Stimulated activated CD8-positive, alpha-beta memory T cell treated with anti-CD3 and anti-CD28 coated beads, Interleukin-4, amount 100 ng/mL, for 1 hour (primary cell): ENCODE measurements at places on chromosomes 1 and 21.

DNA sequence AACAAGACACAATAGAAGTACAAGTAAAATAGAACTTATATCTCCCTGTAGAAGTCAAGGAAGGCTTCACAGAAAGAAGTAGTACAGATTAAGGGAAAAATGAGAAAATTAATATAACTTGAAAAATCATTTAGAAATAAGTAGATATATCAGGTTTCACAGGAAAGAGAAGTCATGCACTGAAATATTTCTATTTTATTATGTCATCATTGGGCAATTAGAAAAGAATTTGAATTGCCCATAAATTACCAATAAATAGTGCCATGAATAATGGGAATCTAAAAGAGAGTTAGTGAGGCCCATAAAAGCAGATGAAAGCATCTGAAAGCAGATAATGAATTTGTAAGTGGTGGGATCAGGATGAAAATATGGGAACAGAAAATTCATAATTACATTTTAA, 1597.8 kb downstream of the PLA2G4A start:
- no peak for DNase-seq

DNA sequence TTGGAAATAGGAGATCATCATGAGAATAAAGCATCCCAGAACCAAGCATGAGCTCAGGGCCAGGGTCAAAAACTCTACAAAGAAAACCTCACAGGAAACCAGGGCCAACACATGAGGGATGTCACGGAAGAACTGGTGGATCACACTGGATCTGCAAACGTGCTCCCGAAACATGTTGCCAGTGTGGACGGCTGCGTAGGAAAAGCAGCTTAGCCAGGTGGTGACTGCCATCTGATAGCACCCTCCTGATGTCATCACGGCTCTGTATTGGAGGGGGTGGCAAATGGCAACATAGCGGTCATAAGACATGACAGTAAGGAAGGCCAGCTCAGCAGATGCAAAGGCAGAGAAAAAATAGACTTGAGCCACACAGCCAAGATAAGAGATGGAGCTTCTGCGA, 20.9 kb downstream of the OR14I1 start:
- DNase-seq = no peak

- no peak for DNase-seq
Observed at GRCh38 chr21:36211660-36212512, 55.3 kb downstream of the DOP1B start.

DNA sequence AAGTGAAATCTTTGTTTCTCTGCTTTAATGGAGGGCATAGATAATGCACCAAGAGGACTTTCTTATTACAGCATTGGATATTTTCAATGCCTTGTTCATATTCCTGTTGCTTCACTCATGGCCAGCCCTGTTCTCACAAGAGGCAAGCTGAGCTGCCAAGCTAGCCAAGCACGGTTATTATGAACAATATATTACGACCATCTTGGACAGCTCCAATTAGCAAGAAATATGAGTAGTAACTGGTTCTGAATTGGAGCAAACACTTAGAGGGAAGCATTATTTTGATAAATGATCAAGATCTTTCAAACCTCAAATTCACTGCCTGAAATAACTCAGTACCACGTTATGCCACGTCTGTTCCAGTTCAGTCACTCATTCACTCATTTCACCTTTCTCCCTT, 159.8 kb downstream of the SETD4 start:
- no peak for DNase-seq

- DNase-seq = no peak
Observed at GRCh38 chr1:95278173-95279006, 44.4 kb downstream of the RWDD3 start.

DNA sequence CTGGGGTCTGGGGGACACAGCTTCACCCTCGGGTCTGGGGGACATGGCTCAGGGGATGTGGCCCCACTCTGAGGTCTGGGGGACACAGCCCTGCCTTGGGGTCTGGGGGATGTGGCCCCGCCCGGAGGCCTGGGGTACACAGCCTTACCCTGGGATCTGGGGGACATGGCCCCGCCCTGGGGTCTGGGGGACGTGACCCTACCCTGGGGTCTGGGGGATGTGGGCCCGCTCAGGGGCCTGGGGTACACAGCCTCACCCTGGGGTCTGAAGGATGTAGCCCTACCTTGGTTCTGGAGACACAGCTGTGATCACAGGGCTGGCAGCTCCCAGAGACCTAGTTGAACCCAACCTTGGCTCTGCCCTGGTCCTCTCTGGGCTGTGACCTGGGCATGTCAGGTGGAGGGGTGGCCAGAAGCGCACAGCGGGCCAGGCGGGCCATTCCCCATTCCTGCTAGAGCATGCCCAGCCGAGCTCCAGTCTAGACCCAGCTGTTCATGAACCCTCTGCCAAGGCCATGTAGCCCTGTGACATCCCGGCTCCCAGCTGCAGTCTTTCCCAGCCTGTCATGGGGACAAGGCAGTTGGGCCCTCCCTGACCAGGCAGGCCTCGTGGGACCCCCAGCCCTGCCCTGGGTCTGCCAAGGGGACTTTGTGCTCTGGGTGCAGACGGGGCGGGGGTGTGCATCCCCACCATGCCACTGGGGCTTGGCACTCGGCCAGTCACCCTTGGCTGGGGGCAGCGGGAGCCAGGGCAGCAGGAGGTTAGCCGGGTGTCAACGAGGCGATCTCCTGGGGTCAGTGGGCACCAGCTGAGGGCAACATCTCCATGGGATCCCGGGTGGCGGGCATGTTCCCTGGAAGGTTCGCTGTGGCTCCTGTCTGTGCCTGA, 43.9 kb downstream of the WNT9A start:
- no peak for DNase-seq

GRCh38 chr1:246587032-246587431, 20.8 kb downstream of the CNST start:
- no peak for DNase-seq

DNA sequence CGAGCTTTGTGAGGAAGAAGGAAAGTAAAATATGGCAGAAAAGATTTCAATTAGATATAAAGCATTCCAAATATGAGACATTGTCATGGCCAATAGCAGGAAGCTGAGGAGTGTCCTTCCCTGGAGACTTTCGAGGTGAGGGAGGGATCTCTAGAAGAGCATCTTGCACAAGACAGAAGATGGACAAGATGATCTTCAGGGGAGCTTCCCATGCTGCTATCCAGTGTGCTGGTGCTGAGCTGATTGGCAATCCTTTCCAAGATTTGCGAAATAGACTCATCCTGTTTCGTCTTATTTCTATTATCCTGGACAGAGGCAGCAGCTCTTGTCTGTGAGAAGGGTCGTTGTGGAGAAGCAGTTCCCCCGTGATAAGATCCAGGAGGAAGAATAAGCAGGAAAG, 342.0 kb upstream of the CAMK1G start:
- no peak for DNase-seq

DNA sequence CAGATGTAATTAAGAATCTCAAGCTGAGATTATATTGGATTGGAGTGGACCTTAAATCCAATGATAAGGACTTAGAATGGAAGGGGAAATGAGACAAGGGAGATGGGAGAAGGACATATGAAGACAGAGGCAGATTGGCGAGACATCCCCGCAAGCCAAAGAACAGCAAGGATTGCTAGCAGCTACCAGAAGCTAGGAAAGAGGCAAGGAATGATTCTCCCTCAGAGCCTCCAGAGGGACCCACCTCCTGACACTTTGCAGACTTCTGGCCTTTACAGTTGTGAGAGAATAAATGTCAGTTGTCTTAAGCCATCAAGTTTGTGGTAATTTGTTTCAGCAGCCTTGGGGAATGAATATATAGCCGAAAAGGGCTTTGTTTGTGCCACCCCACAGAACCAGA, 20.7 kb downstream of the METTL13 start:
- no peak for DNase-seq

GRCh38 chr1:244296447-244296846, 155.3 kb downstream of the ADSS2 start:
- DNase-seq = no peak

GRCh38 chr1:147341246-147341645, 98.8 kb downstream of the CHD1L start:
- no peak for DNase-seq

DNA sequence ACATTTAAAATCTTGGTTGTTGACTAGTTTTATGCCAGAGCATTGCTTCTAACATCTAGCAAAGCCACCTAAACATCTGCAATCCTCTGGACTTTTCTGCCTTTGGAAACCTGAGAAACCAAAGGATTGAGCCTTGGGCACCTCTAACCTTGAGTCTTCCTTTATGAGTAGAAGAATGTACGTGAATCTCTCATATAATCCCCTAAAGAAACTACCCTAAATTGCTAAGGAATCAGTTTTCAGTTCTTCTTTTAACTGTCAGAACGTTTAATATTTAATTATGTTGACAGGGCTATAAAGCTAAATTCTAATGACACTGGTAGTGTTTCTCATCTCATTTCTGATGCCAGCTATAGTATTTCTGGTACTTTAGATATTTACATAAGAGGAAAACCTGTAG, 997.3 kb downstream of the AMY1C start:
- DNase-seq = no peak

DNA sequence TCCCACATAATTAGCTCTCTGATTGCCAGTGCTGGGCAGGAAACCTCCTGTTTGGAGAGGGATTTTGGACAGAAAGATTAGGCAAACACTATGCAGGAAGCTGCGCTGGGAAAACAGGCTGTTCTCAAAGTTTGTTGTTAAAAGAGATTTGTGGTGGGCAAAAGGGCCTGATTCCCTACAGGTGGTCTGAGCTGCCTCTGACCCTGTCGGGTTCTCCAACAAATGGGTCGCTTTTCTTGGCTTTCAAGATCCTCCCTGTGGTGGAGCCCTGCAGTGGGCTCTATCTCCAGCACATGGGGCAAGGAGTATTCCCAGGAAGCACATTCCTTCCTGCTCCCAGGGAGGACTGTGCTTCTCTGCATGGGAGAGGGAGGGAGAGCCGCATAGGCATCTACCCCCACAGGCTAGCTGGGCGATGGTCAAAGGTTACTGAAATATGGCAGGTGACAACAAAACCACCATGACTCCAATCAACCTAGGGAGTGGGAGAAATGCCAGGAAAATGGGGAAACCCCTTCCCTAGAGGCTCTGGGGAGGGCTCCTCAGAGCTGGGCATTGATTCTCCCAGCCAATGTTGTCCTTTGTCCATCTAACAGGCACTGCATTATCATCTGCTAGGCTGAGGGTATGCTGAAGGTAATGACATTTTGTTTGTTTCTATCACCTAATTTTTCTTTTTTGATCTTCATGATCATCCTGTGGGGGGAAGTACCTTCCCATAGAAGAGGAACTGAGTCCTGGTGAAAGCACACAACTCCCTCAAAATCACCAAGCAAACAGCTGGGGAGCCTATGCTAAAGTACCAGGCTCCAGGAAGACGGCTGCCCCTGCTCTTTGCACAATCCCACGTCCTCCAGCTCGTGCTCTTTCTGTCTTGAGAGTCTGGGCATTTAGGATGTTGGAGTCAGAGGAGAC, 85.3 kb downstream of the PLXNA2 start:
- DNase-seq = no peak

DNA sequence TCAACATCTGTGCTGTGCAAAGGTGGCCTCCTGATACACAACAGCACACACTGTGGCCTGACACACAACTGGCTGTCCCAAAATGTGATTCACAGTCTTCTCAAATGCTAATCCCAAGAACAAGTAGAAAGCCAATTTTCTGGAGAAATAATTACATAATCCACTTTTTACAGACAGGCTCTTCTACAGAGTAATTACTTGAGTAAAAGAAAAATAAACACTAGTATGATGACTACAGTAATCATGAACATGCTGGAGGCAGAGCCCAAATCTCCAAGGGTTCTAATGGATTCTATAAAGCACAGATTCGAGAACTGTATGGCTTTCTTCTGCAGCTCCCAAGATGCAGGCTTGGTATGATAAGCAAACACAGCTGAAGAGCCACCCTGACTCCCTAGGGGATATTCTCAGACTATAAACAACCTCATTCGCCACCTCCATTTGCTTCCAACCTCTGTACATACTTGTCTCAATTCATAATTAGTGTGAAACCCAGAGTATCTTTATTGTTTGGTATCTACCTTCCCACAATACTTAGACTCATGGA, 81.9 kb downstream of the SIPA1L2 start:
- DNase-seq = no peak

- DNase-seq = no peak
Observed at GRCh38 chr1:59419361-59420140, 122.7 kb downstream of the FGGY start.

- no peak for DNase-seq
Observed at GRCh38 chr1:174160603-174161002, 1.3 kb downstream of the RABGAP1L start.

DNA sequence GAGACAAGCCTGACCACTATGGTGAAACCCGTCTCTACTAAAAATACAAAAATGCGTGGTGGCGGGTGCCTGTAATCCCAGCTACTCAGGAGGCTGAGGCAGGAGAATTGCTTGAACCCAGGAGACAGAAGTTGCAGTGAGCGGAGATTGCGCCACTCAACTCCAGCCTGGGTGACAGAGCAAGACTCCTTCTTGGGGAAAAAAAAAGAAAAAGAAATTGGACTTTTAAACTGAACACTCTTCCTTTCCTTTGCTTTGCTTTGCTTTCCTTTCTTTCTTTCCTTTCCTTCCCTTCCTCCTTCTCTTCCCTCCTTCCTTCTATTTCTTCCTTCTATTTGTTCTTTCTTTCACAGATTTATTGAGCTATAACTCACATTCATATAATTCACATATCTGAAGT, 43.3 kb upstream of the PUM1 start:
- no peak for DNase-seq

GRCh38 chr1:56975446-56975845, 9.6 kb upstream of the C8B start:
- DNase-seq = no peak

DNA sequence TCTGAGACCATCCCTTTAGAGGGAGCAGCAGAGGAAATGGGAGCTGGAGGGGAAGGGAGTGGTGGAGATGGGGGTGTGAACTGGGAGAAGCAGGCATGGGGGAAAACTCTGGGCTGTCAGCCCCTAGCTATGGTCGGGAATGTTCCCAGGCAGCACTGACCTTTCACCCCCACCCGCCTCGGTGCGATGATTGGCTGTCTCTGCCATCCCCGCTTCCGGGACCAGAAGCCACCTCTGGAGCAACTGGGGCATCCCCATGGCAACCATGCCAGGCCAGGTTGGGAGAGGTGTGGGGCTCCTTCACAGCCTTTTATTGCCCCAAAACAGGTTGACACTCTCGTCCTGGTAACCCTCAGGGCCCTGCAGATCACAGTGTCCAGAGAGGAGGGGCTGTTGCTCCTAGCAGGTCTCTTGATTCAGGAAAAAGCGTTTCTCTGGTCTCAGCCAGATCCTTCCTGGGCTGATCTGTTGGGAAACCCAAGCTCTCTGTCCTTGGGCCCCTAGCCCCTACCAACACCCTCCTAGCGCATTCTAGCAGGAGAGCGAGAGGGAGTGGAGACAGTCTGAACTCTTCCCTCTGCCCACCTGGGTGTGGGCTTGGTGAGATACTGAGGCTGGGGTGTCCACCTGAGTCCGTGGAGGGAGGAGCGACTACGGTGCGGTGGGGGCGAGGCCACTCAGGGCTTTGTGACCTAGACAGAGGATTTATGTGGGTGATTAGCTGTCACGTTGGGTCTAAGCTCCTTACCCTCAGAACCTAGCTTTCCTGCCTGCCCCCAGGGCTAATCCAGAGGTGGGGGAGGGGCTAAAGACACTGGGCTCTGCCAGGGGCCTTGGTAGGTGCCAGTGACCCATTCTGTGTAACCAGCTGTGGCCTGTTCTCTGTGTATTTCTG, 12.2 kb upstream of the SLC6A9 start:
- DNase-seq = no peak
